ENCODE measurements at places on chromosomes 7 and 10.

GRCh38 chr10:129848696-129849451 lies 115.2 kb downstream of the EBF3 start:
- no peak for DNase-seq

DNA sequence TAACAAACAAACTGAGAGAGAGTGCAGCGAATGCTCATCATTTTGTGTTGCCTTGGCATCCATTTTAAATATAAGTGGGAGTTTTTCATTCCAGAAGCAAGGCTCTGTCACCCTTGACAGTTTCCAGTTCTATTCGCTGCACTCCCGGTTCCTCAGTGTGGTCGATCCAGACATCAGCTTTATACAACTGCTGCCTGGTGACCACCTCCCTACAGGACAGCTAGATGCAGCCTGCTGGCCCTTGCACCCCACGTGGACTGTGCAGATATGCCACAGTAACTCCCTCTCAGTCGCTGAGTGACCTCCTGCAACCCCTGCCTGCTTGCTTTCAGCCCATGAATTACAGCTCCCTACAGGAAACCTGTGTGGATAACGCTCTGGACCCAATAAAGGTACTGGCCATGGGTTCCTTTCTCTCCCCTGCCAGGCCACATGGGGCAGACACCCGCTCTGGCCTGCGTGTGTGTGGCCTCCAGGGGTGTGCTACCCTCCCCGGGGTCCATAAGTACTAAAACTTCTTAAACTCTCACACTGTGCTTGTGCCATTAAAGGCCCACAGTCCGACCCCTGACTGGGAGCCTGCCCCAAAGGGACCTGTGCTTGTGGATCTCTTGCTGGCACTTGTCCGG lies 23.6 kb downstream of the BEND7 start:
- DNase-seq: no peak

DNA sequence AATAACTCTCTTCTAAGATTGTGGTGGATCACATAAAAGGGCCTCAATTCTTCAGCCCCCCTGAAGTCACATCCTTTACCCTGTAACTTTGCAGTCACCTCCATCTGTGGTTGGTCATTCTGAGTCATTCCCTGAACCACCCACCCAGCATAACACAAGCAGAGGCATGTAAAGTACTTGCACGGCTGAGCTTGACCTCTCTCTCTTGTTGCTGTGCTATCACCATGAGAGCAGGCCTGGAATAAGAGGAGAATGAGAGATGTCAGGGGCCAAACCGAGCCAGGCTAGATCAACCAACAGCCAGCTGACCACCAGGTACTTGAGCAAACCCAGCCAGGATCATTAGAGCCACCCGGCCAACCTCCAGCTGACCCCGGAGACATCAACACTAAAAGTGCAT lies 13.5 kb upstream of the STK17A start:
- no peak for DNase-seq

DNA sequence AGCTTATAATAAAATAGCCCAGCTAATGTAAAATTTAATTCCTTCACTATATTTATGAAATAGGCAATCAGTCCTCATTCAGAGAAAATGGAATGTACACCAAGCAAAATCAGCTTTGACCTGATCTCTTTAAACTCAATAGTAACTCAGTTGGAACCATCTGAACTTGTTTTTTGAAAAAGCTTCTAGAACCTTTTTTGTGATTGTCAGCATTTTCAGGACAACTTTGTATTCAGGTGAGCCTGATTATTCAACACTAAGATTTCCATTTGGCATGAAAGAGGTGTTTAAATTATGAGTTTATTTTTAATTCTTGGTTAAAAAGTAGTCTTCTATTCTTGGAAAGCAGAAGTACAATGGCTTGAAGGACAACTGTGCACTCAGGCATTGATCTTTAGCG lies 89.5 kb downstream of the FRMD4A start:
- DNase-seq: no peak

DNA sequence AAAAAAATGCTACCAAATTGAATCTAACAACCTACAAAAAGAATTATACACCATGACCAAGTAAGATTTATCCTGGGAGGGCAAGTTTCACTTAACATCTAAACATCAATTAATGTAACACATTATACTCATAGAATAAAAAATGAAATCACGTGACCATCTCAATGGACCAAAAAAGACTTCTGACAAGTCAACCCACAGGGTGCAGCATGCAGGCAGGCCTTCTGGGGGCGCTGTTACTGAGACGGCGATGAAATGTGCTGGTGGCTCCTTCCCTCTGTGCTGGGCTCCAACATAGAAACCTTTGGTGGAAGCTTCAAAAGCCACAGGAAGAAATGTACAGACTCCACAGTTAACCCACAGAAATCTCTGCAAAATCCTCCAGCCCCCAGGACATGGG lies 103.1 kb downstream of the INHBA start:
- no peak for DNase-seq

DNA sequence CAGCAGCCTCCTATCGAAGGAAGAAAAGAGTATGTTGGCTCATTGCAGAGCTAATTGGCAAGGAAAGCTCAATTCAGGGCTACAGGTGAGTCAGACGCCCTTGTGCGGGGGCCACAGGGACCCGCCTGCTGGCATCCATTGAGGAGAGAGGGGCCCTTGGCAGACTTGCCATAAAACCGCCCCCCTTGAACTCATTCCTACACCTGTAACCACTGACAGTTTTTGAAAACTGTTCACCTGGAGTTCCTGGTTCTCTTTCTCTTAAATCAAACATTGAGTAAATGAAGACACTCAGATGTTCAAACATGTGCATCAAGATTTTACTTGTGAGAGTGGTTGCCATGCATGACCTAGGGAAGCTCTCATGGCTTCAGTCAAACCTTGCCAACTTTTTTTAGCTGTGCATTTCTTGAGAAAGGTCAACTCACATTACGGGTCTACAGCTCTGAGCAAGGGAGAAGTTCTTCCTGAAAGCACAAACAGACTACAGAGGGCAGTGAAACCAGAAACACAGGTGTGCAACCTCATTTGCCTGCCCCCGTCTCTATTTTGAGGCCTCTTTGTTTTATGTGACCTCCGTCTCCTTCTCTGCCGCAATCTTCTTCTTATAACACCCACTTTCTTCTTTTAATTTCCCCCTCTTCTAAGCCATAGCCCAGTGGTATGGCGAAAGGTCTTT lies 87.8 kb downstream of the TBXAS1 start:
- DNase-seq: no peak

DNA sequence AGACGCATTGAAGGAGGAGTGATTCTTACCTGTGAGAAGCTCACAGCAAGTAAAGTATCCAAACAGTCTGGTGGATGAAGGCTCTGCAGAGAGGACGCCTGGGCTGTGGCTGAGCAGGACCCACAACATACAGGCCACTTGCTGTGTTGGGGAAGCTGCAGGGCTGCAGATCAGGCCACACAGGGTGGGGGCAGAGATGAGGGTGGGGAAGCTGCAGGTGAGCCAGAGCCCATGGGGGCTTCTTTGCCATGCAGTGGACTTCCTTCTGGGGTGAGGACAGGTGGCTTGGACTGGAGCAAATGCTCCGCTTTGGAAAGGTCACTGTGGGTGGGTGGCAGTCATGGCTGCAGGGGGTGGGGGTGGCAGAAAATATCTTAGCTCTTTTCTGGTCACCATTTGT lies 214.8 kb downstream of the GLRX3 start:
- peak; percentile 56 for DNase-seq

GRCh38 chr7:150904011-150904909 lies 51.9 kb downstream of the AOC1 start:
- no peak for DNase-seq

GRCh38 chr10:86599729-86600128 lies 54.6 kb upstream of the OPN4 start:
- peak; percentile 47 for DNase-seq

- DNase-seq: no peak
Observed at GRCh38 chr7:95549818-95550529, 46.3 kb downstream of the PDK4 start.
